ENCODE measurements at places on chromosomes 7 and 10.

DNA sequence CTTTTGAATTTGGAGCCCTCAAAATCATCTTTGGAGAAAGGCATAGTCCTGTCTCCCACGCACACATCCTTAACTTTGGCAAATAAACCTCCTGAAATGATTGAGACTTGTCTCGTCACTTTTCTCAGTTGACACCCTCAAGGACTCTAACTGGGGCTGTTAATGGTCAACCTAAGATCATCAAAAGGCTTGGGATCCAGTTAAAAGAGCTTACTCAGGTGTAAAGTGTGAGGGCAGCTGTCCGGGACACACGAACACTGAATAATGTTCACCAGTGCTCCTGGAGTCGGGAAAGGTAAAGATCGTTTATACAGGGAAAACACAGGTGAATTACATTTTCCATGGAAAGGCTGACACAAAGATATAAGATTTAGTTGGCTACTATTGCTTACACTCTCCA lies 84.7 kb downstream of the PAXIP1 start:
- DNase-seq: no peak

DNA sequence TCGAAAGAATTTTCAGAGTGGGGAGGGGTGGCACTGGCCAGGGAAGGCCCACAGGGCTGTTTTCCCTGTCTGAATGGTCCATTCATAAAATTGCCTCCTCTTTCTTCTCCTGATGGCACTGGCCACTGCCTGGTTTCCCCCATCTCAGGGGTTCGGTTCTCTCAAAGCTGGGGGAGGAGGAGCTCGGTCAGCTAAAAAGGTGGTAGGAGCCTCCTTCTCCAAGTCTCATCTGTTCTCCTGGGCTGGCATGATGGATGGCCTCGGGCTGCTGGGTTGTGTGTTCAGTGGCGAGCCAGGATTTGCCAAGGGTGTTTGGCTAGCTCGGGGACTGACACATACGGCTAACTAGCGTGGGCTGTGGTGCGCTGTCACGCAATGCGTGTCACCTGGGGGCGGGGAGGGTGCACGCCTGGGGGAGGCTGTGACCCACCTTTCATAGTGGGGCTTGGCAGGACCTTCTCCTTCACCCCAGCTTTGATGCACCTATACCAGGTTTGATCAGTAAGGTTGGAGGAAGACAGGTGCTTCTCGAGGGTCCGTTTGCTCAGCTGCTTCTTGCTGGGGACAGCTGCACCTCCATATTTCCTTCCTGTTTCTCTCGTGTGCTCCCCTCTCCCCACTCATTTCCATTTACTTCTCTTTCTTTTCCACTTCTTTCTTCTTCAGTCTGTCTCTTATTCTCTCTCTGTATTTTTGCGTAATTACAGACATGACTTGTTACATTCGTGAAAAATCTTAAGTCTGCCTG lies 36.3 kb downstream of the RBM20 start:
- DNase-seq: no peak

DNA sequence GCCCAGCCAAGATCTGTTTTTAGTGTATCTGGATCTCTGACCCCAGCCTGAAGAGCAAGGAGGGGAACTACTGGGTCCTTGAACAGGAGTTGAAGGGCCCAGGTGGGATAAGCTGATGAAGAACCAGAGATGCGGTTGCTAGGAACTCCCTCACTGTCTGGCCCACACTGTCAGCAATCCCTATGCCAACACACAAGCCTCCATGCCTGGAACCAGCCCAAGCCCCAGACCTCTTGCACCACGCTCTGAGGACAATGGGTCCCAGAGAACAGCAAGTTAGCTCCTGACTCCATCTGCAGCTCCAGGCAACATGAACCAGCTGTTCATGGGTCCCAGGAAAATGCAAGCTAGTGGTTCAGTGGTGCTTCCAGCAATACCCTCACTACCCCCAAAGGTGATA lies 2.4 kb downstream of the NAT16 start:
- DNase-seq: no peak

DNA sequence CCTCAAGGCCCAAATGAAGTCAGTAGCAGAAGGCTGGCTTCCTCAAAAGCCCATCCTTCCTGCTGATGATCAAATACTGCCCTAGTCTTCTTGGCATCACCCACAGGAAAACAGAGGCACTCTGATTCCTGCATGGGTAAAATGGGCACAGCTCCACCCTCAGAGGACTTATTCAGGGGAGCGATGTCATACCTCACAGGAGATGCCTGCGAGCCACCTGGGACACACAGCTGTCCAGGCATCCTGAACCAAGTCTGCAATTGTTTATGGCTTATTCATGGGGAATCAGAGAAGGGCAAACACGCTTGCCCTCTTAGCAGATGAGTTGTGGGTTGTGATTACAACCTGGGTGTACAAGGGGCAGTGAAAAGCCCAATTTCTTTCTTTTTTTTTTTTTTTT lies 22.0 kb upstream of the LMTK2 start:
- no peak for DNase-seq

GRCh38 chr10:117391436-117392205 lies 16.4 kb upstream of the PDZD8 start:
- no peak for DNase-seq

DNA sequence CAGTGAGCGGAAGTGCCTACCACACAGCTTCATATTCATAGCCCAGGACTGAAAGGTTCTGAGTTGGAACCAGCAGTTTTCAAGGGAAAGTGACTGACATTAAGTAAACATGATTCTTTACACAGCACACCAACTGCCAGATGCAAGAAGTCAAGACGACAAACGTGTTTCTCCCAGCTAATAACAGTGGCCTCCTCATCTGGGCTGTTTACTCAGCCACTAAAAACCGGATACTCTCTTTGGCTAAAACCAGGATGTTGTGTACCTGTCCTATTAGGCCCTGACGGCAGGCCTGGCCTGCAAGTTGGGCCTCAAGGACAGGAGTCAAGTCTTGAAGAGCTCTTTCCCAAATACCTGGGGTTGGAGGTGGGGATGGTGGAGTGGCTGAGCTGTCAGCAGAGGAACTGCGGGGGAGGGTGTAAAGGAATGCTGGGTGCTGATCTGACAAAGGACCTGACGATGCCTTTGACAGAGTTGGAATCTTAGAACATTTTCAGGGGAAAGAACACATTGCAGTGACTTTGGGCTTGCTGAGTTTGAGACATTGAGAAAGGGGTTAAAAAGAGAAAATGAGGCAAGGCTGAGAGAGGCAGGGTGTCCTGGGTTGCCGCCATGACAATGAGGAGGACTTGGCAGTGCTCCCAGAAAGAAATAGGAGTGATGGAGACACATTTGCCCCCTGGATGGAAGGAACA lies 57.7 kb downstream of the STEAP1B start:
- no peak for DNase-seq

GRCh38 chr7:37686556-37687345 lies 3.2 kb downstream of the GPR141 start:
- DNase-seq: no peak

GRCh38 chr10:130652964-130653578 lies 516.9 kb downstream of the GLRX3 start:
- no peak for DNase-seq

DNA sequence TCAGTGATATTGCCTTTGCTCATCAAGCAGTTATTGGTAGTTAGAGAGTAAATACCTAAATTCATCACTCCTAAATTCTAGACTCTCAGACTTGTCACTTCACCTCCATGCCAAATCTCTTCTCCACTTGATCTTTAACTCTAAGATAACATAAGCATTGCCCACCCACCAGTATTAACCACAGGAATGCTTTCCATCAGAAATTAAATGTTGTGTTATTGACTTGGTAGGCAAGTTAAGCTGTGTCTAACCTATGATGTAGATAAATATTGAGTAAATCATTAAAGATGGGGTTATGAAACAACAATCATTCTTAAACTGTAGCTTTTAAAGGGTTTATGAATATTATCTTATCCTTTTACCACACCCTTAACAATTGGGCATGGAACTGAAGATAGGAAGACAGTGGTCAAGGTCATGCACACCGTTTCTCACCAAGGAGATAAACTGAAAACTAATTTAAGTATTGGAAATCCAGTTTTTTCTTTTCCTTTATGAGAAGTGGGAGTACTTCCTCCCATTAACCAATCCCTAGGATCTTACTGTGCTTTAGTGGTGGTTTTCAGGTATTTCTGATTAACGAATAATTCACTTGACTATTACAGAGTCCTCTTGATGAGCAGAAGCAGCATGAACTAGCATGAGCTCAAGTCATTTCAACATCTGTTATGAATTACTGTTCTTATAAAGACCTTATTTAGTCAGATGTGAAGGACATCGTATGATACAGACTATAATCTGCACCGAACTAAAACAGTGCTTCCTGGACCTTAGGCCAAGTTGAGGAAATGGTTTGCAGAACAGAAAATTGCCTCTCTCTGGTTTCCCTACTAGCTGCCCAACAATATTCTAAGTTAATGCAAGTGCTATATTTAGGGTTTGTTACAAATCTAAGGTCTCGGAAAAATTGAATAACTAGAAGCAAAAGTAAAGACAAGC lies 142.0 kb downstream of the LCOR start:
- no peak for DNase-seq

DNA sequence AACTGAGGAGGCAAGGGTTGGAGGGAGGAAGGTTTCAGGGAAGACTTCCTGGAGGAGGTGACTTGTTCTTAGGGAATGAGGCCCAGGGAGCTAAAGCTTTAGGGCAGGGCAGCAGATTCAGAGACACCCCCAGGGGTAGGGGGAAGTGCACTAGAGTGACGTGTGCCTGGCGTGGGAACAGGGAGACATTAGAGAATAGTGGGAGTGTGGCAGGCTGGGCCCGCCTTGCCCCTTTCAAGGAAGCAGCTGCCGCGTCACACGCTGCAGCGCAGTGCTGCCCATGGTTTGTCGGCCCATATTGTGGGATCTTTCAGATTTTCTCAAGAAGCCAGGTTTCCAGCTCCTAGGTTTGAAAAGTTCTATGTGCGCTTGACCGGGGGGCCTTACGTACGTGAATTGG lies 139.4 kb downstream of the LHPP start:
- DNase-seq: no peak

GRCh38 chr10:614139-614711 lies 75.2 kb downstream of the DIP2C start:
- DNase-seq: no peak

DNA sequence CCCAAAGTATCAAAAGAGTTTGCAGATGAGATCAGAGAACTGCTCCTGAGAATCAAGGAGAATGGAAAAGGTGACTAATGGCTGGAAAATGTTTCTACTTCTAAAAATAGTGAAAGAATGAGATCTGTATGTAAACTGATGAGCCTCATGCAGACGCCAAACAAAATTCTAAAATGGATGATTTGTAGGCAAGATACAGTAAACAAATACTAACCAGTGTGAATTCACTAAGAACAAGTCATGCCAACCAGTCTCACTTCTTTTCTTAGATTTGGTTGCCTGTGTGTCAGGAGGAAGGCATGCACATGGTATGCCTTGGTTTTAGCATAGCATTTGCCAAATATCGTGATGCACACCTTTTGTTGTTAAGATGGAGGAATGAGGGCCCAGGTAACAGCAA lies 94.9 kb upstream of the PIK3CG start:
- DNase-seq: no peak

GRCh38 chr10:114487815-114488536 lies 83.7 kb upstream of the AFAP1L2 start:
- DNase-seq: no peak

DNA sequence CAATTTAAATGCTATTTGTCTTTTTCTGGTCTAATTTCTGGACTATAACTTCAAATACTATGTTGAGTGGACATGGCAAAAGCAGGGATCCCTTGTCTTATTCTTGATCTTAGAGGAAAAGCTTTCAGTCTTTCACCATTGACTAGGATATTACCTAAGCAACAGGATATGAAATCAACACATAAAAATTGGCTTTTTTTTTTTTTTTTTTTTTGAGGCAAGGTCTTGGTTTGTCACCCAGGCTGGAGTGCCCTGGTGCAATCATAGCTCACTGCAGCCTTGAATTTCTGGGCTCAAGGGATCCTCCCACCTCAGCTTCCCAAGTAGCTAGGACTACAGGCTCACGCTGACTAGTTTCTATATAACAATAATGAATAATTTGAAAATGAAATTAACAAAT lies 90.8 kb downstream of the JMJD1C start:
- DNase-seq: no peak

- DNase-seq: peak; percentile 43
Measured at GRCh38 chr7:5630670-5631069, 150.8 kb downstream of the RNF216 start.

- no peak for DNase-seq
Measured at GRCh38 chr10:30127120-30127541, 67.7 kb upstream of the JCAD start.

GRCh38 chr7:155258226-155258560 lies 39.5 kb upstream of the INSIG1 start:
- DNase-seq: no peak

DNA sequence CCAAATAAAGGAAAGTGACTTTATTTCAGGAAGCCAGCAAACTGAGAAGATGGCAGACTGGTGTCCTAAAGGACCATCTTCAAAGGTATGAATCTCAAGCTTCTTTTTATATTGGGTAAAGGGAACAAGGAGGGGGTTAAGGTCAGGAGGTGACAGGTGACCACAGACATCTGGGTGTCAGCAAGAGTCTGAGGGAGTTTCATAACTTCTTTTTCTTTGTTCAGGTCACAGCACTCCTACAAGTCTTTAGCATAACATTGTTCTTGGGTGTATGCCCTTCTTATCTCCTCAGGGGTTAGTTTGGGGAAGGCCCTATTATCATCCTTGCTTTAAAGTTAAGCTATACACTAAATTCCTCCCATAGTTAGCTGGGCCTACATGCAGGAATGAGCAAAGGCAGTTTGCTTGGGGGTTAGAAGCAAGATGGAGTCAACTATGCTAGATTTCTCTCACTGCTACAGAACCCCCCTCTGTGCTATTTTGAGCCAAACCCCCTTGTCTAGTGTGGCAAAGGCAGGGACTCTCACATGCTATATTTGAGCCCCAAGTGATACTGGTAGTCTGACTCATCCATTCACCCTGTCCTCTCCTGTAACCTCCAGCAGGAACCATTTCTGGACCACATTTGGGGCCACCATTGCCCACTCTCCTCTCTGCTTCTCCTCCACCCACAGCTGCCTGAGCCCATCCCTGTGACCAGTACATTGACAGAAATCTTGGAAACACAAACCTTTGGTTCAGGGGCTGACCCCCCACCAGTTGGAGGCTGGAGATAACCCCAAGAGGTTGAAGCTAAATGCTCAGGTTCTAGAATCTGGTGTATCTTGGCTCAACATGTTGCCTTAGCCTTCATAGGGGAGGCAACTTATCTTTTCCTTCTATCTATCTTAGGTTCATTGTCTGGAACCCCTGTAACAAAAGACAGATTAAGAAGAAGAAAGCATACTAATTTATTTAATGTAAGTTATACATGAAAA lies 55.5 kb upstream of the LRGUK start:
- no peak for DNase-seq

DNA sequence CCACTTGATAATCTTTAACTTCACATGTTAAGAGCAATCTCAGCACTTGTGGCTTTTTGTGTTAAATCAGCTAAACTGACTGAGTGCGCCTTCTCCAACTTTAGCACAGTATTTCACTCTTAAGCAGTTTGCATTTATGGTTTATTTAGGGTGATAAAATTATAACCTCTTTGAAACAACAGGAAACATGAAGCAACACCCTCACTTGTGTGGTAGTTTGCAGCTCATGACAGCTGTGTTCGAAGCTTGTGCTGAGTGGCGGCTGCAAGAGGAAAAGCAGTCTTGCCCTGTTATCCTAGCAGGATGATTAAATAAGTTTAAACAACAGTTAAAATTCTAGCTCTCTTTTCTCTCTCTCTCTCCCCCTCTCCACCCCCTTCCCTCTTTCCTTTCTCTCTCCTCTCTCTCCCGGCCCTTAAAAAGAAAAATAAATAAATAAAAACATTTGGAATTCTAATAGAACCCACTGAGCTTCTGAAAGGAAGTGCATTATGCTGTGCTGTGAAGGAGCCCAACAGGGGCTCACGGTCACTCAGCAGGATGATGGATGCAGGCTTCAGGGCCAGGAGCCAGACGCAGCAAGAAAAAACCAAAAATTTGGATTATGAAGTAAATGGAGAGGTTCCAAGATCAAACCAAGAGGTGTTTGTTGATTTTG lies 25.2 kb downstream of the OGDH start:
- DNase-seq: no peak

All from stimulated activated CD8-positive, alpha-beta memory T cell treated with anti-CD3 and anti-CD28 coated beads, Interleukin-7, amount 100 ng/mL, for 48 hours (primary cell).